ENCODE measurements at places on chromosomes 4 and X.
A peak's percentile ranks its signal among the peaks of the same experiment; 100 is the strongest.

GRCh38 chr4:175109933-175110332 lies 191.8 kb downstream of the ADAM29 start:
- no peak for DNase-seq
- H3K27me3 ChIP-seq = no peaks in the 10 kb centered on the region
- H3K27ac ChIP-seq = no peak overlapping the region
- no peaks in the 10 kb centered on the region for H3K36me3 ChIP-seq
- no peak overlapping the region for H3K4me3 ChIP-seq

- H3K27ac ChIP-seq = peak overlapping the region; percentile 39
- peaks cover 73% of the 10 kb centered on the region for H3K4me1 ChIP-seq
- no peak overlapping the region for H3K4me3 ChIP-seq
- DNase-seq = no peak
- no peaks in the 10 kb centered on the region for H3K36me3 ChIP-seq
Measured at GRCh38 chr4:184450045-184450444, 24.3 kb downstream of the IRF2 start.

GRCh38 chr4:142236268-142236667 lies 599.9 kb downstream of the IL15 start:
- H3K27me3 ChIP-seq = no peaks in the 10 kb centered on the region
- H3K4me1 ChIP-seq = no peaks in the 10 kb centered on the region
- no peak overlapping the region for H3K27ac ChIP-seq
- no peaks in the 10 kb centered on the region for H3K36me3 ChIP-seq
- DNase-seq = no peak

- no peaks in the 10 kb centered on the region for H3K27me3 ChIP-seq
- no peaks in the 10 kb centered on the region for H3K36me3 ChIP-seq
- H3K27ac ChIP-seq = no peak overlapping the region
- DNase-seq = no peak
Measured at GRCh38 chrX:45202171-45202570, 1.5 kb upstream of the DIPK2B start.

GRCh38 chrX:102345916-102346315 lies 93.9 kb downstream of the NXF2B start:
- no peaks in the 10 kb centered on the region for H3K27me3 ChIP-seq
- H3K36me3 ChIP-seq = no peaks in the 10 kb centered on the region
- H3K4me1 ChIP-seq = no peaks in the 10 kb centered on the region
- H3K27ac ChIP-seq = no peak overlapping the region
- peak; percentile 78 for DNase-seq

DNA sequence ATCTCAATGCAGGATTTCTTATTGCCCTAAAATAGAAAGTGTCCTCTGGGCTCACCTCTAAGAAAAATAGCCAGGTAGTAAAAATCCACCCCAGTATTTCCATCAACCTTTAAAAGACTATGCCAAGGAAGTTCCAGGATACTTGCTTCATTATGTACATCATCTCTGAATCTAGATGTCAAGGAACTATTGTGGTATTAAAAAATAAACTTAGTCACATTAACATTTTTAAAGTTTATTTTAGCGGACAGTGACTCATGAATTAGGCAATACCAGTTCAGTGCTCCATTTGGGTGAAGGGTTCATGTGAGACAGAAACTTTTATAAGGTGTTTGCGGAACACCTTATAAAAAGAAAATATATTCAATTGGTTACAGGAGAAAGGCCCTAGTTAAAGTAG lies 209.2 kb downstream of the ADAM29 start:
- no peak for DNase-seq
- no peaks in the 10 kb centered on the region for H3K4me1 ChIP-seq
- H3K36me3 ChIP-seq = no peaks in the 10 kb centered on the region
- no peak overlapping the region for H3K27ac ChIP-seq
- H3K4me3 ChIP-seq = no peak overlapping the region
- no peaks in the 10 kb centered on the region for H3K27me3 ChIP-seq

- H3K4me1 ChIP-seq = no peaks in the 10 kb centered on the region
- H3K4me3 ChIP-seq = no peak overlapping the region
Measured at GRCh38 chrX:17065100-17065499, 118.6 kb downstream of the REPS2 start.

- no peaks in the 10 kb centered on the region for H3K36me3 ChIP-seq
- H3K27ac ChIP-seq = no peak overlapping the region
- no peak overlapping the region for H3K4me3 ChIP-seq
- no peaks in the 10 kb centered on the region for H3K27me3 ChIP-seq
- H3K4me1 ChIP-seq = peaks cover 9% of the 10 kb centered on the region
Measured at GRCh38 chr4:173486714-173487392, 43.2 kb downstream of the HAND2 start.

GRCh38 chr4:38004887-38005286 lies 44.7 kb downstream of the PTTG2 start:
- H3K4me1 ChIP-seq = no peaks in the 10 kb centered on the region
- H3K27ac ChIP-seq = peak overlapping the region; percentile 30
- no peaks in the 10 kb centered on the region for H3K36me3 ChIP-seq
- DNase-seq = no peak

DNA sequence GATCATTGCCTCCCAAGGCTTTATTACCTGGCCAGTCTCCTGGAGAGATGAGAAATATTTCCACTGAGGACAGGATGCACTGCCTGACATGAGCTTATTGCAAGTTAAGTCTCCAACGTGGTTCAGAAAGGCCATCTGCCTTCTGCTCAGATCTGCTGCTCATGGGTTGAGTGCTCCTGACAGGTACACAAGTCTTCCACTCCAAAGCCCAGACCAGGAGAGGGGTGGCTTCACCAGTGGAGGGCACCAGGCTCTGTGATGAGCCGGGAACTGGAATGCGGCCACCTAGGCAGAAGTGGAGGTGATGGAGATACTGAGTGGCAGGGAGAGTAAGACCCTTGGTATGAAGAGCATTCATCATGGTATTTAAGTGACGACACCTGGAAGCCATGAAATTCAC lies 79.5 kb upstream of the IRF2 start:
- no peak overlapping the region for H3K4me3 ChIP-seq
- H3K4me1 ChIP-seq = no peaks in the 10 kb centered on the region
- H3K27ac ChIP-seq = no peak overlapping the region
- DNase-seq = no peak

DNA sequence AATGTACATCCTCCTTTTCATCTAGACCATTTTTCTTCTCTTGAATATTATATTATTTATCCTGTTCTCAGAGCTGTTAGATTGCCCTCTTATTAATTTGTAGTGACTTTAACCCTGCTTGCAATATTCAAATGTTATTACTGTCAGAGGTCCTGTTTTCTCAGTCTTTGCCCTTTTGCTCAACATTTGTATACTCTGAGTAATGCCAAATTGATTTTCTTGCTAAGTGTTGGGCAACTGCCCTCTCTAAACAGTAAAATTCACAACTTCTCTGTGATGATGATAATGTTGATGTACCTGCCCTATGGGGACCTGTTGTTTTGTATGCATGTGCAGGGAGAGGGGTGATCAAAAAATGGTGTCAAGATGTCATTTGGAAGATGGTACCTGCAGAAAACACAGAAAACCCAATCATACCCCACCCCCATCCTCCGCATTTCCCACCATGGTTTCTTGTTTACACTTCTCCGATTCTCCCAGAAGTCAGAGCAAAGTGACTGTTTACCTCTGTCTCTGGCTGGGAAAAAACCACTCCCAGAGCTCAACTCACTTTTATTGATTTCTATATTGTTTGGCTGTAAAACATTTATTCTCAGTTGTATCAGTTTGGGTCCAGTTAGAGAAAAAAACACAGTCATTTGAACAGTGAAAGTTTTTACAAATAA lies 694.0 kb downstream of the IL1RAPL1 start:
- no peak overlapping the region for H3K27ac ChIP-seq
- no peaks in the 10 kb centered on the region for H3K36me3 ChIP-seq
- no peak for DNase-seq

DNA sequence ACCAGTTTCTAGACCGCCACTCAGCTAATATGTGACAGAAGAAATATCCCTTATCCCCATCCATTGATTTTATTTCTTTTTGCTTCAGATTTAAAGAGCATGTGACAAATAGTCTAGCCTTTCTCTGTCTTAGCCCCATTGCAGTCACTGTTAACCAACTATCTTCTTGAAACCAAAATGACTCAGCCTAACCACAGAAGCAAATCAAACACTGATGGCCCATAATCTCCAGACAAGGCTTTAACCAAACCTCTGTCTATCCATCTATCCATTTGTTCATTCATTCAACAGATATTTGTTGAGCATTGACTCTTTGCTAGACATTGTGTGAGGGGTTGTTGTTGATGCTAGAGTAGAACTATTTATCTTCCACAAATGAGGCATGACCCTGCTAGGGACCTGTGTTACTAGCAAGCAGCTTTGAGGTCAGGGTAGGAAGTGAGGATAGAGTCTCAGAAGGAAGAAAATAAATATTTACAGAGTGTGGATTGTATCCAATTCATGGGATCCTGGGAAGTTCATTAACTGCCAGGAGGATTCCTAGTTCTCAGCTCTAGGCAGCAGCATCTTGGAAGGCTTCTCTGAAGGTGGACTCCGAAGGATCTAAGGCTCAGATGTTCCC lies 22.5 kb downstream of the HNRNPH2 start:
- no peaks in the 10 kb centered on the region for H3K27me3 ChIP-seq
- no peak for DNase-seq
- H3K4me3 ChIP-seq = no peak overlapping the region
- no peak overlapping the region for H3K27ac ChIP-seq
- H3K36me3 ChIP-seq = peaks cover 5% of the 10 kb centered on the region

DNA sequence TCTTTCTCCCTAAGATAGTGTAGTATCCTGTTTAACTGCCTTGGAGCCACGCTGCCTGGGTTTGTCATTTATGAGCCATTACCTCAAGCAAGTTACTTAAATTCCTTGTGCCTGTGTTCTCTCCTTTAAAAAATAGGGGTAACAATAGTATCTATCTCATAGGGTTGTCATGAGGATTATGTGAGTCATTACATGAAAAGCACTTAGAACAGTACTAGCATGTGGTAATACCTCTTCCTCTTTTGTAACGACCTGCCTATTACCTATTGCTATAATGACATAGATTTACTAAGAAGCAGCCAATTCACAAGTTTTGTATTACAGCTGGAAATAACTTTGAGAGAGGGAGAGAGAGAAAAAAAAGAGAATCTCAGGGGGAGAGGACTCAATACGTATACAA lies 834.7 kb downstream of the RAPGEF2 start:
- no peaks in the 10 kb centered on the region for H3K4me1 ChIP-seq
- no peaks in the 10 kb centered on the region for H3K36me3 ChIP-seq
- H3K27me3 ChIP-seq = no peaks in the 10 kb centered on the region
- no peak overlapping the region for H3K27ac ChIP-seq
- H3K4me3 ChIP-seq = no peak overlapping the region

DNA sequence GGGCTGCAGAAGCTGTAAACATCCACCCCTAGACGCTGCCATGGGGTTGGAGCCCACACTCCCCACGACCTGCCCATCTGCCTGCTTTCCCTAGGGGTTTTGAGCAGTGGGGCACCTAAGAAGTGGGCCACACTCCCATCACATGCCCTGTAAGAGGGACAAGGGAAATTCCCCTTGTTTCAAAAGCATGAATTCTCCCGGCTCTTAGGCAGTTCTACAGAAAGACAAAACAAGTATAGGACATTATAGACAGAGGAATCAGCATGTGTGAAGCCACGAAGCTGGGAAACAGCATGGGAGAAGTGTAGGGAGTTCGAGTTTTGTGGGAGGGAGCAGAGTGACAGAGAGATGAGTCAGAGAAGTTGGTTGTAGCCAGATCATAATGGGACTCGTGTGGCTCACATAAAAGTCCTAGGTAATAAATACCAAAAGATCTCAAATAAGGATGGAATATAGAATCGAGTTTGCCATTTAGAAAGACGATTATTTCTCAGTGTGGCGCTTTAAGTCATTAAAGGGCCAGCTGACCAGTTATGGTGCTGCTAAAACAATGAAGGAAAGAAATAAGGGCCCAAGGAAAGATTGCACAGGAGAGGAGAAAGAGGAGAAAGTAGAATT lies 23.9 kb downstream of the APOO start:
- H3K27ac ChIP-seq = peak overlapping the region; percentile 41
- H3K4me3 ChIP-seq = no peak overlapping the region
- DNase-seq = no peak
- H3K27me3 ChIP-seq = no peaks in the 10 kb centered on the region
- H3K4me1 ChIP-seq = no peaks in the 10 kb centered on the region
- no peaks in the 10 kb centered on the region for H3K36me3 ChIP-seq

DNA sequence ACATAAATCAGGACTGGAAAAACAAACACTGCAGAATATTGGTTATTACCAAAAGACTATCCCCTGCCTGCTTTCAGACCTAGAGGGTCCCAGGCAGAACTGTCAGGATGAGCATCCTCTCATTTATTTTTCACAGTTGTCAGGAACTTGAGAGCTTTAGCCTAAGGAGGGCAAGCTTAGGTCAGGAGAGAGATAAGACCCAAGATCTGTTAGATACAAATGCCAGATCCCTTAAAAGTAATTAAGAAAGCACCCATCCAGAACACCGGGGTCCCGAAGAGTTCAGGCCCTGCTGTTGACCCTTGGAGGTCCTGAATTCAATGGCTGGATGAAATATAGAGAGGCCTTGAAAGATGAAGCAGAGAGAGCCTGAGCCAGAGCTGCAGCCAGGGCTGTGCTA lies 5.9 kb upstream of the MAGEB3 start:
- no peak overlapping the region for H3K27ac ChIP-seq
- no peaks in the 10 kb centered on the region for H3K27me3 ChIP-seq
- no peak overlapping the region for H3K4me3 ChIP-seq
- DNase-seq = no peak
- no peaks in the 10 kb centered on the region for H3K4me1 ChIP-seq

DNA sequence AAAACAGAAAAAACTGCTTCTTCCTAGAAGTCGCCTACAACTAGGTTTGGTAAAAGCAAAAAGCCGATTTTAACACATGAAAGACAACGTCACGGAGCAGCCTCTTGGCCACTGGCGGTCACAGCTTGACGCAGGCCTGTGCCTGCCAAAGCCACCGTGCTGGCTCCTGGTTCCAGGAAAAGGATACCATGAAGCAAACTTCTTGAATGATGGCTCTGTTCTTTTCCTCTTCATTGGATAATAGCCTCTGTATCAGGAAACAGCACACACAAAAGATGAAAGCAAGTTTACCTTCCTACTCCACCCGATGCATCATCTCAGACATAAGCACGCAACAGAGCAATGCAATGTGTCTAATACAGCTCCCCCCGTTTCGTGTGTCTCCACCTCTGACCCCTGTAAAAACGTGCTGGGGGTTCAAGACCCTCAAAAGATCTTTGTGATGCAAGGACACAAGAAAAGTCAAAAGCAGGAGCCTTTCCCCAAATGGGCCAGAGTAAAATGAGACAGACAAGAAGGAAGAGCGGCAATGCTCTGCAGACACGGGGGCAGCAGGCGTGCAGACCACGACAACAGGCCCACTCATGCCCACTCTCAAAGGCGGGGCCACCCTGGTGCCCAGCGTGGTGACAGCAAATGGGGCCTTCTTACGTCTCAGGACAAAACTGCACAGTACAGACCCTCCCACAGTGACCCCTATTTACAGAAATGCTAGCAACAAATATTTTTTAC lies 19.4 kb downstream of the GAK start:
- H3K27me3 ChIP-seq = no peaks in the 10 kb centered on the region
- H3K36me3 ChIP-seq = peaks cover 31% of the 10 kb centered on the region
- peak overlapping the region; percentile 52 for H3K27ac ChIP-seq
- H3K4me3 ChIP-seq = no peak overlapping the region
- no peak for DNase-seq

- no peak for DNase-seq
- H3K36me3 ChIP-seq = no peaks in the 10 kb centered on the region
- H3K4me3 ChIP-seq = no peak overlapping the region
- H3K27ac ChIP-seq = no peak overlapping the region
- H3K4me1 ChIP-seq = peaks cover 12% of the 10 kb centered on the region
Measured at GRCh38 chr4:560731-561291, 15.3 kb downstream of the TMEM271 start.

- no peaks in the 10 kb centered on the region for H3K36me3 ChIP-seq
- H3K27ac ChIP-seq = no peak overlapping the region
- H3K27me3 ChIP-seq = no peaks in the 10 kb centered on the region
- H3K4me3 ChIP-seq = no peak overlapping the region
- no peaks in the 10 kb centered on the region for H3K4me1 ChIP-seq
Measured at GRCh38 chrX:86002076-86002896, 45.1 kb downstream of the CHM start.
